Activated T-helper 1 cell treated with anti-CD3 and anti-CD28 coated beads, Interleukin-12 subunit alpha, Interleukin-12 subunit beta, Interleukin-2, Interleukin-4 antibody, amounts not matched to agents 30 ng/mL and 10 ng/mL and 1 ng/mL, durations not matched to agents 14 hours and 24 hours and 36 hours (primary cell): ENCODE measurements at places on chromosomes 5 and 9. TPM values are rescaled to one million over a fixed set of nuclear protein-coding genes. Genes with fewer than 3 reads are reported as not detected.

- H3K27me3 ChIP-seq = no peaks in the 10 kb centered on the region
- H3K4me1 ChIP-seq = peaks cover 59% of the 10 kb centered on the region
- H3K4me3 ChIP-seq = peak overlapping the region; percentile 92
Measured at GRCh38 chr5:35618304-35618636, 607 bp downstream of the SPEF2 start.

- H3K27me3 ChIP-seq = no peaks in the 10 kb centered on the region
- no peaks in the 10 kb centered on the region for H3K4me1 ChIP-seq
- H3K4me3 ChIP-seq = no peak overlapping the region
- DNase-seq = no peak
- peaks cover 13% of the 10 kb centered on the region for H3K36me3 ChIP-seq
Measured at GRCh38 chr5:140468188-140468587, 66.6 kb downstream of the ANKHD1 start.

- H3K27ac ChIP-seq = peak overlapping the region; percentile 22
- peaks cover 17% of the 10 kb centered on the region for H3K36me3 ChIP-seq
- no peak overlapping the region for H3K4me3 ChIP-seq
- DNase-seq = no peak
- H3K27me3 ChIP-seq = no peaks in the 10 kb centered on the region
Measured at GRCh38 chr9:20570756-20571155, 51.5 kb downstream of the MLLT3 start.

Gene SPAG8
- 0.66 and 1.0 TPM in 2 replicates for total RNA-seq

Gene PCDHB5
- total RNA-seq = not detected in 2 replicates

- no peak overlapping the region for H3K4me3 ChIP-seq
- no peaks in the 10 kb centered on the region for H3K36me3 ChIP-seq
- H3K27ac ChIP-seq = no peak overlapping the region
Measured at GRCh38 chr9:94588681-94589080, 4.9 kb downstream of the FBP2 start.

GRCh38 chr9:2722715-2723114, 5.4 kb downstream of the KCNV2 start:
- H3K4me3 ChIP-seq = no peak overlapping the region
- DNase-seq = no peak
- no peak overlapping the region for H3K27ac ChIP-seq
- H3K27me3 ChIP-seq = peaks cover 2% of the 10 kb centered on the region
- H3K36me3 ChIP-seq = no peaks in the 10 kb centered on the region
- H3K4me1 ChIP-seq = no peaks in the 10 kb centered on the region

DNA sequence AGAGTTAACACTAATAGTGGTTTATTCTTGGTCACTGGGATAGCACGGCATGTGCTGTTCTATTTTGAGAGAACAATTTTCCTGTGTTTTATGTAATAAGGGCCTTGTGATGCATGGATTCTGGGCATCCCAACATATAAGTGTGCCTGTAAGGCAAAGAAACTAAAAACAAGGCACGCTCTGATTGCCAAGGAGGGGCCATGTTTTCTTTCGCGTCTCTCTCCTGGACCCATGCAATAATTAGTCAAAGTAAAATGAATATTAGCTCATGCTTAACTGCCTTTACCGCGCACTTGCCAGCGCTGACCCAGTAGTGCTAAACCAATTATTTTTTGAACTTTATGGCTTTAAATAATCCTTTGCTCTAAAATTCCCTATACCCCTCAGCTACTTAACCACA, 140.9 kb downstream of the PSAT1 start:
- H3K36me3 ChIP-seq = no peaks in the 10 kb centered on the region
- H3K4me1 ChIP-seq = peaks cover 8% of the 10 kb centered on the region
- no peak overlapping the region for H3K27ac ChIP-seq

Gene UGT3A2
- not detected in 2 replicates for total RNA-seq

DNA sequence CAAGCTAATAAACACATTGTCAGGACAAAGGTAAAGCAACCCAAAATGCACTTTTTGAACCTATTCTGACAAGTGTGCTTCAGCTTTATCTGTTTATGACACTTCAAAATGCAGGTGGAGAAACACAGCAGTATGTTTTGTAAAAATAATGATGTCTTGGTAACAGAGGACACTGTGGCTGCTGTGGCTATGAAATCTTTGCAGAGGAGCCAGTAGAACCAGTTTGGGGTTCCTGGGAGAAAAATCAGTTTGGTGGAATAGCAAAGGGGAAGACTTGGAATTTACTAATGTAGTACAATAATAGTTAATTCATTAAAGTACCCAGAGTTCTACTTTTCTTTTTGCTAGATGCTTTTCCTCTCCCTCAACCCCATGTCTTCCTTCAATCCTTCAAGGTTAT, 40.6 kb downstream of the SIL1 start:
- peaks cover 6% of the 10 kb centered on the region for H3K4me1 ChIP-seq
- DNase-seq = no peak
- peaks cover 2% of the 10 kb centered on the region for H3K27me3 ChIP-seq
- H3K36me3 ChIP-seq = no peaks in the 10 kb centered on the region
- no peak overlapping the region for H3K4me3 ChIP-seq
